ENCODE measurements at places on chromosomes 6 and 20.

- DNase-seq: no peak
Observed at GRCh38 chr6:167689751-167690150, 137.0 kb upstream of the AFDN start.

- no peak for DNase-seq
Observed at GRCh38 chr6:41671376-41671775, 33.1 kb downstream of the MDFI start.

- no peak for DNase-seq
Observed at GRCh38 chr6:101747716-101748115, 354.2 kb downstream of the GRIK2 start.

DNA sequence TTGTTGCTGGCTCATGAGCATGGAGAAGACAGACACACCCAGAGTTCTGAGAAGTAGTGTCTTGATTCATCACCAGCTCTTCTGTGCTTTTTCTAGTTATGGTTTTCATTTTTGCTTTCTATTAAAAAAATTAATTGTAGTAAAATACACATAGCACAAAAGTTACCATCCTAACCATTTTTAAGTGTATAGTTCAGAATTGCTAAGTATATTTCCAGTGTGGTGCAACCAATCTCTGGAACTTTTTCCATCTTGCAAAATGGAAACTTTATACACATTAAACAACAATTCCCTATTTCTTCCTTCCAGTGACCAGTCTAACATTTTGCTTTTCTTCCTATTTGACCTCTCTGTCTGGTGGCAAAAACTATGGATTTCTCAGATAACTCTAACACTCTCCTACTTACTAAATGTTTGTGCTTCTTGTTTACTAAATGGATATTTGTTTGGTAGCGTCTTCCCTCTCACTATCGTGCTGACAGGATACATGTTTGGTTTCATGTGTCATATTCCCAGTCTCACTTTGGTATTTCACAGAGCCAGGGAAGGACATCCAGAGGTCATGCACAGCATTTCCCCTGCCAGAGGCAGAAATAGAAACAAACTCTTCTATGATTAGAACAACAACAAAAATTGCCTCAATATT lies 40.6 kb downstream of the TXLNB start:
- DNase-seq: no peak

DNA sequence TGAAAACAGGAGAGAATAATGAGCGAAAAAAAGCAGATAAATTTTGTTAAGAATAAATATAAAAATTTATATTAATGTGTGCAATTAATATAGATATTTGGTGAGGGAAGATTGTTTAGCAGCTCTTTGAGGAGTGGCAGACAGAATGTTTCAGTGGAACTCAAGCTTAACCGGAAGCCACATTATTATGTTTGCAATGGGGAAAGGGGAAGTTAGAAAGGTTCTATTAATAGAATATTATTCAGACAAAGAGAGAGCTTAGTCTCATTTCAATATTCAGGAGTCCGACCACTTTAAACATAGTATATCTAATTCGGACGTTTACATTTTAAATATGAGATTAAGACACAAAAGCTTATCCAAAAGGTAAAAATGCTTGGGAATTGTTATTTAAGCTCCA lies 81.6 kb upstream of the KHDRBS2 start:
- DNase-seq: no peak

DNA sequence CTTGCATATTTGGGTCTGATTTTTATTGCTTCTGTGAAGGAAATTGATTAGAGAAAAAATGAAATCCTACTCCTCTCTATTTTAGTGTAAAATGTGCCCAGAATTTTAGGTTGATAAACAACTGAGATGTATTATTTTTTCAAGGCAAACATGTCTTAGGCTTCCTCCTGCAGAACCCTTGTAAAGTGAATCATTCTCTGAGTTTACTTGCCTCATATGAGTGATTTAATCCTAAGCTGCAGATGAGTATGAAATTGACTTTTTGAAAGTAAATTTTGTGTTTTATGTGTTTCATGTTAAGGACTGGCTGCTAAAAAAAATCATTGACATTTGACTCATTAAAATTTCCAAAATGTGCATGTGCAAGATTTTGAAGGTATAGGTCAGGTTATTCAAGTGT lies 138.5 kb upstream of the PHACTR1 start:
- DNase-seq: no peak
